NCI-H774 (cell line): ENCODE measurements at places on chromosomes 12 and 14.
A peak's percentile ranks its signal among the peaks of the same experiment; 100 is the strongest.

DNA sequence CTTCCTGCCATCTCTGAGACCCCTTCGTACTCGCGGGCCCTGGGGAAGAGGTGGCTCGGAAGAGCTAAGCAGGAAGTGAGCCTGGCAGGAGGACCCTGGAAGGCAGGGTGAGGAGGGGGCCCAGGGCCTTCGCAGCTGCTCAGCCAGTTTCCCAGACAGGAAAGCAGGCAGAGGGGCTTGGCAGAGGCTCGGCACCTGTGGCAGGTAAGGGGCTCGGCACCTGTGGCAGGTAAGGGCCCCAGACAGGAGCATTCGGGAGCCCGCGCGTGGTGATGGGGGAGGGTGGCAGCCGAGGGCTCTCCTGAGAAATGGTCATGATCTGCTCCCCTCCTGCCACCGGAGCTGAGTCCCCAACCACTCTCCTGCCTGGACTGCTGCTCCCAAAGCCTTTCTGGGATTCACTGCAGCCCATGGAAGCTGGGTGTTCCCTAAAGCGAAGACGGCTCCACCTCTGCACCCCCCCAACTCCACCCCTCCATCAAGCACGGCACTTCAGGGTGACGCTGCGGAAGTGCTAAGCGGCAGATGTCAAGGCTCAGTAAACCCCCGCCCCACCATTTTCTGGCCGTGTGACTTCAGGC is 63.2 kb downstream of the PRIMA1 start:
- DNase-seq: no peak

DNA sequence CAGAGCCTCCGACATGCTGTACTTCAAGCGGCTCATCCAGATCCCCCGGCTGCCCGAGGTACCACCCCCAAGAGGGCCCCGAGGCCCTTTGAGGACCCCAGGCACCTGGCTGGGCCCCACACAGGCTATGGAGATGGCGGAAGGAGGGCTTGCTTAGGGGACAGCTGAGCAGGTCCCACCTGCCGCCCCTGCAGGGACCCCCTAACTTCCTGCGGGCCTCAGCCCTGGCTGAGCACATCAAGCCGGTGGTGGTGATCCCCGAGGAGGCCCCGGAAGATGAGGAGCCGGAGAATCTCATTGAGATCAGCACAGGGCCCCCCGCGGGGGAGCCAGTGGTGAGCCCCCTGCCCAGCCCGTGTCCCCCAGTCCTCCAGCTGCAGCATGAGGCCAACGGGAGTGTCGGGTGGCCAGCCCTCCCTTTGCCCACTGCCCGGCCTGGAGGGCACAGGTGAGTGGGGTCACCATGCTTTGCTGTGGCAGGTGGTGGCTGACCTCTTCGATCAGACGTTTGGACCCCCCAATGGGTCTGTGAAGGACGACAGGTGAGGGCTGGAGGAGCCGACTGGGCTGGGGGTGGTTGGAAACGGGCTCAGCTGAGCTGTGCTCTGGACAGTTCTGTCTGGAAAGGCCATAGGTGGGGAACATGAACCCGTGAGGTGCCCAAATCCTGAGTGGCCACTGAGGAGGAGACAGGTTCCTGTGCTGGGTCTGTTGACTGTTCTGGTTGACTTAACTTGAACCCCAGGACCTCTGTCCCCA is 20.0 kb downstream of the HIP1R start:
- no peak for DNase-seq

GRCh38 chr12:26803552-26803951 is 29.4 kb downstream of the ITPR2 start:
- no peak for DNase-seq

- no peak for DNase-seq
Measured at GRCh38 chr14:51024377-51024776, 70.5 kb downstream of the TRIM9 start.

DNA sequence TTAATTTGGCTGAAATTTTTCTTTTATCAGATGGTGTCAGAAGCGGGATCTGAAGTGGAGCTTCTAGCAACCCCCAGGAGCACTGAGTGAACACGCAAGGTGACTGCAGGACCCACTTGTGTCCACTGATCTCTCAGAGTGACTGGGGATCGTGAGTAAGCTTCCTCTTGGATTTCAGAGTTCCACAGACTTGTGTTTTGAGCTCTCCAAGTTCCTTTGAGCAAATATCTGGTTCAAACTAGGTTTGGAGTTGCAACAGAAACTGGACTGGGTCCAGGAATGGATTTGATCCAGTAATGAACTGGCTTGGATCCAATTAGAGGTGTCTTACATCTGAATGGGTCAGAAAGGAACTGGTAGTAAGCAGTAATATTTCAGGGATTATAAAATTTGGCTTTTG is 24.7 kb upstream of the B4GALNT1 start:
- DNase-seq: no peak

- DNase-seq: no peak
Measured at GRCh38 chr14:33768458-33768830, 182.4 kb downstream of the EGLN3 start.

- DNase-seq: no peak
Measured at GRCh38 chr14:76784881-76785280, 23.6 kb downstream of the VASH1 start.

- DNase-seq: no peak
Measured at GRCh38 chr12:19709889-19710288, 270.6 kb downstream of the AEBP2 start.

- DNase-seq: peak; percentile 24
Measured at GRCh38 chr14:49173765-49174373, 412.3 kb downstream of the RPS29 start.
